Lower lobe of right lung (tissue), 2 donors: ENCODE measurements at places on chromosomes 7 and 10.

- no peak for DNase-seq
These were observed 355.2 kb upstream of the LRGUK start for GRCh38 chr7:133771788-133772419.

GRCh38 chr7:82049891-82050533, 280.2 kb upstream of the HGF start:
- DNase-seq, result no peak

DNA sequence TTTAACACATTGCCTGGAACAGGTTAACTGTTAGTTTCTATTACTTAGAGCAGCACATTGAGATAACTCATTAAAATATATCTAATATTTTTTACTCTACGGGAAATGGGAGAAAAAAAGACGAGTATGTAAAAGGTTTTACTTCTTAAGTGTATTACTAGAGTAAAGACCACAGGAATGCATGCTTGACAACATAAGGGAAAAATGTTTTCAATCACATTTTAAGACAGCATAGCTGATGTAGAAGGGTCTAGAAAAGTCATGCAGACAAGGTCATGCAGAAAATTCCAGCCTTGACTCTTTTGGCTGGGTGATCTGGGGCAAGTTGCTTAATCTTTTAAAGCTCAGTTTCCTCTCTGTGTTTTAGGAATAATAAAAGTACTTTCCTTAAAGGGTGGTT, 806.2 kb downstream of the CNTNAP2 start:
- no peak for DNase-seq

DNA sequence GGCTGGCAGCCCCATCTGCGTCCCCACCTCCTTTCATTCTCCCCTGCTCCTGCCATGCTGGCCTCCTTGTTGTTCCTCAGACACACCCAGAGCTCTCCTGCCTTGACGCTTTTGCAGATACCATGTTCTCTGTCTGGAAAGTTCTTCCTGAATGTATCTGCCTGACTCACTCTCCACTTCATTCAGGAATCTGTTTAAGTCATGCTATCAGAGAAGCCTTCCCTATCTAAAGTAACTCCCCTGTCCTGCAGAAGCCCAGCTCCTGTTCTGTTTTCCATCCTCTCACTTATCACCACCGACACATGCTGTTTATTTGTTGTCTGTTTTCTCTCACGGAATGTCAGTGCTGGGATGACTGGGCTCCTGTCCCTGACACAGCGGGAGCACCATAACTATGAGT, 82.0 kb downstream of the AFAP1L2 start:
- no peak for DNase-seq

DNA sequence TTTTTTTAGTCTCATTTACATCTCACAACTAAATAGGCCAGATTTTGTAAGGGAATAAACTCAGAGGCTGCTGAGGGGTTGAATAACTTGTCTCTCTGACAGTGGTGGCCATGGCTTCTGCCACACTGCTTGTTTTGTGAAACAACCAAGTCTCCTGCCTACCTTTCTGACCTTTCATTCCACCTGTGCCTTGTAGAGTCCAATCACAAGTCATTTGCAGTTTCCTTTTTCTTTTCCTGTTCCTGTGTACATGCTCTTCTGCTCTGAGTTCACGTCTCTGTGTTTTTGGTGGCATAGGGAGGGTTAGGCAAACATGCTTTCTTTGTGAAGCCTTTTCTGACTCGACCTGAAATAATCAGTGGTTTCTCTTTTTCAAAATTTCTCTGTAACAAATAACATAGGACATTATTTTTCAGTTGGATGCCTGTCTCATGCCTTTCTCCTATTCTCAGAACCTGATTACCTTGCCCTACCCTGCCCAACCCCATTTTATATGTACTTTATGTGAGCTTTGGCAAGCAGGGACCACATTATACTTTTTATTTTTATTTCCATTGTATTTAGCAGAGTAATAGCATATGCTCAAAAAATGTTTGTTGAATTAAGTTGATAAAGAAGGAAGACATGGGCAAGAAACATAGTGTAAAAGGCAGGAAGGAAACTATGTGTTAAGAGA, 81.7 kb downstream of the HDAC9 start:
- DNase-seq, result no peak

- no peak for DNase-seq
These were observed 25.5 kb downstream of the C1GALT1 start for GRCh38 chr7:7207876-7208275.

- no peak for DNase-seq
These were observed 12.0 kb downstream of the PIP4K2A start for GRCh38 chr10:22702348-22702747.

- DNase-seq, result peak; percentile 76
These were observed 4.5 kb downstream of the SAP25 start for GRCh38 chr7:100568896-100569844.

GRCh38 chr7:155842496-155843265, 30.4 kb upstream of the SHH start:
- DNase-seq, result no peak

DNA sequence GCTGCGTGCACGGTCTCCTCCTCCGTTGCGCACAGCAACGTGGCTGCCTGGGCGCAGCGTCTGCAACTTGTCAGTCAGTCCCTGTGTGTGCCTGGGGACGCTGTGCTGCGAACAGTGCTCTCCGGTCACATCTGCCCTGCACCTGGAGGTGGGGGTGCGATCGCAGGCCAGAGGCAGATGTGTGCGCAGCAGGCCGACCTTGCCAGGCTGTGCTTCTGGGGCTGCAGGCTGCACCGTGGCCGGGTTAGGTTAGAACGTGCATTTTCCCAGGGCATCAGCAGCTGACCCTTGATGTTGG, 8.2 kb upstream of the GET4 start:
- DNase-seq, result no peak

DNA sequence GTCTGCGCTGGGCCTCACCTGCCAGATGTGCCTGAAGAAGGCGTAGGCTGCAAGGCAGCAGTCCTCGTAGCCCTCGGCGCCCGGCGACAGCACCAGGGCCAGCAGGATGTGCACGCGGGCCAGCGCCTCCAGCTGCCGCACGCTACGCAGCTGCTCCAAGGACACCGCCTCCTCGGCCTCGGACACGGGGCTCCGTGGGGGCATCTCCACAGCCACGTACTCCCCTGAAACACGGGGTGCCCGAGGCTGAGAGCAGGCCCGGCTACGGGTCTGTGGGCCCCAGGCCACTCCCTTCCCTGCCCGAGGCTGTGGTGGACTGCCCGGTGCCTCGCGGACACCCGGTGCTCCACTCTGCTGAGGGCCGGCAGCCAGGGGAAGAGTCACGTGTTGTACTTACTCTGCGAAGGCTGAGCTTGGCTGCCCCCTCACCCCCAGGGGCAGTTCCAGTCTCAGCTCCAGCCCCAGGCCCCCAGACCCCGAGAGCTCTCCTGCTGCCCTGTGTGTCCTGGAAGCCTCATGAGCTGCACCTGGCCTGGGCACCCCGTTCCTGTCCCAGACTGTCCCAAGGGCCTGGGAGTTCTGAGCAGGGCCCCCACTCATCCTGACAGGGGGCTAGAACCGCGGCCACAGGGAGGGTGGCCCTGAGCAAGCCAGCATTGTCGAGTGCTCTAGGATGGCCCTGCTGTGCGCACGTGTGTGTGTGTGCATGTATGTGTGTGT, 62.8 kb downstream of the CFAP46 start:
- DNase-seq, result no peak
